T follicular helper cell (primary cell): ENCODE measurements at places on chromosomes 6 and 20.

DNA sequence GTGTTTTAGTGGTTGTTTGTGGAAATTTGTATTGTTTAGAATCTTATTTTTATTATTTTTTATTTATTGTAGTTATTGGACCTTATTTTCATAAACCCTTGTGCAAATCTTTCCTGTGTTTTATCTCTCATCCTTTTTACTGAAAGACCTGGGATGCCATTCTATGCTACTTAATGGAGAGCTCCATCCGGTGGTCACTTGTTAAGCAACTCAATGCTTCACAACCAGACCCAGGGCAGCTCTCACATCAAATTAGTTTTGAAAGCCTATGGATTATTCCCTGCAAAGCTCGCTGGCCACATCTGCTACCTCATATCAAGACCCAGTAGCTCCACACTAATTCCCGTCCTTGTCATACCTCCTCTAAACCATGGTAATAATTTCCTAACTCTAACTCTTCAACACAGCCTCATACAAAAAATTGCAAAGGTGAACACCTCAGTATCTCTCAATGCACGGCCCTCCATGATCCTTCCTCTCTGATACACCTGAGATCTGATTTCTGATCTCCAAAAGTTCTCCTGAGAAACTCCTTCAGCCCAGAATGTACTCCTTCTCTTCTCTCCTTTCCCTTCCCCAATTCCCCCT lies 296.6 kb upstream of the MANEA start:
- DNase-seq = no peak

- no peak for DNase-seq
Measured at GRCh38 chr6:167913699-167914098, 83.8 kb upstream of the KIF25 start.

- no peak for DNase-seq
Measured at GRCh38 chr20:35434085-35435005, 3.7 kb downstream of the GDF5 start.

- DNase-seq = no peak
Measured at GRCh38 chr20:44034965-44035635, 120.4 kb downstream of the TOX2 start.

DNA sequence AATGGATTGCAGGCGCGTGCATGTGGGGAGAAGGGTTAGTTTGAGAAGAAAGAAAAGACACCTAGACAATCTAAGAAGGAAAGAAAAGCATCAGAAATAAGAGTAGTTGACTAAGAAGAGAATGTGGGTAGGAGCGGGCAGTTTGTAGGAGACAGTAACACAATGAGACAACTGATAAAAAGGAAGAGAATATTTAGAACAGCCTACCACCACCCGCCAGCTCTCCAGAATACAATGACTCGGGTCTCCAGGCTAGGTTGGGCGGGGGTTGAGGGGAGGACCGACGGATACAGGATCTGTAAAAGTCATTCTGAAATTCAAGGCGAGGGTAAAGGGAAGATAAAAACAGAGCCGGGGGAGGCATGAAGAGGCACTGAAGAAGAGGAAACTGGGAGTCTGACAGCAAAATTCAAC lies 712 bp downstream of the ABHD16A start:
- no peak for DNase-seq

GRCh38 chr20:50009521-50010454 lies 27.0 kb downstream of the SNAI1 start:
- no peak for DNase-seq

GRCh38 chr6:6397842-6398241 lies 77.4 kb upstream of the F13A1 start:
- DNase-seq = no peak

DNA sequence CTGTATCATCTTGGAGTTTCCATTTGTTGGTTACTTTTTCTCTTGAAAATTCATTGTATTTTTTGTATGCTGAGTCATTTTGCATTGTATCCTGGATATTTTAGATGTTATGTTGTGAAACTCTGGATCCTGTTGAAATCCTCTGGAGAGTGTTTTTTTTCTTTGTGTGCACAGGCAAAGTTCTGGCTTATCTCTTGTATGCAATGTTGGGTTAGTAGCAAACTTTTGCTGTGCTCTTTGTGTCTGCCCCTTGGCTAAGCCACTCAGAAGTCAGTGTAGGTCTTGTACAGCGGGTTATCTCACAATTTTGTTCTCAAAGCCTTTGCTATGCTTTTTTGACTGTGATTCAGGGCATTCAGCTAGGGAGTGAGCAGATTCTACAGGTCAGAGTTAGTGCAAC lies 29.1 kb upstream of the LMBRD1 start:
- no peak for DNase-seq

- DNase-seq = no peak
Measured at GRCh38 chr6:74369556-74369993, 673.6 kb downstream of the CD109 start.

DNA sequence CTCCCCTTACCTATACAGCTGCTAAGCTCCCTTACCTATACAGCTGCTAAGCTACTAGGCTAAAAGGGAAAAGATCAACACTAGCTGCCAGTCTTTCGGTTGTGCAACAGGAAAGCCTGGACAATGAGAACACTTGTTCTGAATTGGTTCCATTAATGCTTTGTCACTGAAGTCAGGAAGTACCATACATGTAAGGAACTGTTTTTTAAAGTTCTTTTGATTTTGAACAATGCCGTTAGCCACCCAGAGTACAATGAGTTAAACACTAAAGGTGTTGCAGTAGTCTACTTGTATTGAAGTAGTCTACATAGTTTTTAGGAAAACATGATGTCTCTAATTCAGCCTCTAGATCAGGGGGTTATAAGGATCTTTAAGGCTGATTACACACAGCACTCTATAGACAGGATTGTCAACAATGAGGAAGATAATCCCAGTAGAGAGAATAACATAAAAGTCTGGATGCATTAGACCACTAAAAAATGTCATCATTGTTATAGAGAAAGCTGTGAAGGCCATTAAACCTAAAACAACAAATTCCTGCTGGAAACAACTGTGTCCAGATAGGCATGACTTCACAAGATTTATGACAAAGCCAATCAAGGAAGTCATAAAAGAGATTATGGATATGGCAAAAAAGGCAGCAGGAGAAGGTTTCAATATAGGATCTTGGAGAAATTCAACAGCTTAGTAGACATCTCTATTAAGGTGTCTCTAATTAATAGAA lies 306.3 kb downstream of the PHF3 start:
- DNase-seq = no peak

GRCh38 chr6:141077355-141078333 lies 1055.1 kb upstream of the GJE1 start:
- DNase-seq = no peak

- DNase-seq = no peak
Measured at GRCh38 chr6:158481690-158482473, 78.0 kb upstream of the TMEM181 start.

- DNase-seq = no peak
Measured at GRCh38 chr6:155497273-155497672, 41.6 kb upstream of the NOX3 start.

GRCh38 chr20:38248133-38248532 lies 12.4 kb downstream of the KIAA1755 start:
- no peak for DNase-seq

DNA sequence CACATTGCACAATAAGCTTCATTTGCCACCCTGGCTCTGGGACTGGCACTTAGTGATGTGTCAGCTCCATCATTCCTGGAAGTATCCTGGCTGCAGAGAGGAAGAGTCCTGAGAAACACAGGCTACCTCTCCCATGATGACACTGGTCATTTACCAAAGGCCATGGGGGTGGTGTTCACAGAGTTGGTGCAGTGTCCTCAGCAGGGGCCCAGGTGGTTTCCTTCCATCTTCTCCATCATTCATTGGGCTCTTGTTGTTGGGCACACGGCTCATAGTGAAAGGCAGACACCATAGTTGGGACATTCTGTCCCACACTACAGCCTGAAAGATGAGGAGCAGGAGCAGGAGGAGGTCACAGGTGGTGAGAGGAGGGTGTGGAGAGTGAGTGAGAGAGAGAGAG lies 15.8 kb upstream of the CST1 start:
- DNase-seq = no peak

GRCh38 chr20:44856442-44856841 lies 29.1 kb upstream of the YWHAB start:
- no peak for DNase-seq

DNA sequence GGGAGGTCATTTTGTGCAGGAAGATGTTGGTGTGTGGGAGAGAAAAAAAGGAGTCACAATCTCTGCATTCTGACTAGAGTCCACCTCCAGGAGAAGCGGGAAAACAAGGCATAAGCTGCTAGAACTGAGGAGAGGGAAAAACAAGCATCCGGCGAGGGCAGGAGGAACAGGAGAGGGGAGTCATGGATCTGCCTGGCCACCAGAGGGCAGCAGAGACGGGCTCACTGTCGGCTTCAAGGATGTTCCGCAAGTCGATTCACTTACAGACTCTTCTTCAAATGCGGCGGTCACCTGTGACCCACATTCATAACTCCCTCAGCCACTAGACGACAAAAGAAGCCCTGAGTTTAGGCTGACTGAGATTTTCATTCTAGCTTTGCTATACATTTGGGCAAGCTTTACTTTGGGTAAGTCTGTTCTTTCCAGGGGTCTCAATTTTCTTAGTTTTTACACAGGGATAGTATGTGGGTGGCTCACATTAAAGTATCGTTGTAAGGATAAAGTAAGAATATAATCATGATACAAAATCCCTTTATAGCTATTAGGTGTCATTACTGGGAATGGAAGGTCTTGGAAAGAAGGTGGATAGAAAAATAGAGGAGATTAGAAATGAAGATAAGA lies 6.6 kb upstream of the BTNL2 start:
- DNase-seq = peak; percentile 77

DNA sequence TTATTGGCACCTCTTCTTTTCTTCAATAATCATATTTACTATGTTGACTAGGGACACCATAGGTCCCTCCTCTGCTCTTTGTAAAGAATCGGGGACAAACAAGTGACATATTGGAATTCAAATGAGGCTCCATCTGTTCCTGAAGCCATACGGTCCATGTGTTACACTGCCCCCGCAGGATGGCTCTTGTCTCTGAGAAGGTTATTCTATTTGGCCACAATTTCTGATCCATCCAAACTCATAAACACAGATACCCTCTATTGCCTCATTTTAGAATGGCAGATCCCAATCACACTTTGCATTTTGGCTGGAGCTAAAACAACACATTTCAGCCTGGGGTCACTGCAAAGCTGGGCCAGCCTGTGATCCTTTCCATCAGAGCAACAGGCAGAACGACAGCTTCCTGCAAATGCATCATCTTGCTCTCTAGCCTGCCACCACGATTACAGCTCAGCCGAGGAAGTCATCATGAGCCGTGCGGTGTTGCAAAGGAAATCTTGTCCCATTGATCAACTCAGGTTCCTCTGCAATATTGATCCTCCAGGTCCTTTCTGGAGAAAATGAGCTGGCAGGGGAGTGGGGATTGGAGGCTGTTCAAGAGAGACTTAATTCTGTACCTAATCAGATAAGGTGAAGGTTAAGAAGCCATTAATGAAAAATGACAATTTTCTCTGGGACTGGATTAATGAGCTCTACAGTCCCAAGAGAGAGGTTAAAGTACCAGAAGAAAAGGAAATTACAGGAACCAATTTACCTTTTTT lies 73.1 kb downstream of the AGPAT4 start:
- DNase-seq = no peak

DNA sequence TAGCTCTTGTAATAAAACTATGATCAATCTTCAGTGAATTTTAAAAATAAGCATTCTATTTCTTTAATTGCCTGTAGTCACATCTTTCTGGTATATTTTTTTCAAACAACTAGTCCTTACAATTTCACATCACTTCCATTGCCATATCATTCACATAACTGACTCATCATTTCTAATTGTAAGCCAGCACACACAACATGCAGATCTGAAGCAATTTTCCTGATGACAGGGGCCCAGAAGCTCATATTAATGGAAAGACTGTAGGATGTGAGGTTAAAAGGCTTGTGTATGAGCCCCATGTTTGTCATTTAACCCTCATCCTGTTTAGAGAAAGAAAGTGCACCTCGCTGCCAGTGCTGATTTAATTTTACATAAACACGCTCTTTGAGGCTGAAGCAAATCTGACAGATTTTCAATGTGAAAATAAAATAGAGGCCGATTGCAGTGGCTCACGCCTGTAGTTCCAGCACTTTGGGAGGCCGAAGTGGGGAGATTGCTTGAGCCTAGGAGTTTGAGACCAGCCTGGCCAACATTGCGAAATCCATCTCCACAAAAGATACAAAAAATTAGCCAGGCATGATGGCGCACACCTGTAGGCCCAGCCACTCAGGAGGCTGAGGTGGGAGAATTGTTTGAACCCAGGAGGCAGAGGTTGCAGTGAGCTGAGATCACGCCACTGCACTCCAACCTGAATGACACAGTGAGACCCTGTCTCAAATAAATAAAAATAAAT lies 40.1 kb upstream of the LTV1 start:
- DNase-seq = no peak

- DNase-seq = no peak
Measured at GRCh38 chr6:144094731-144095133, 641 bp downstream of the SF3B5 start.

- DNase-seq = no peak
Measured at GRCh38 chr6:159152041-159152440, 17.2 kb upstream of the FNDC1 start.

- no peak for DNase-seq
Measured at GRCh38 chr6:48826901-48827701, 636.0 kb downstream of the MMUT start.

GRCh38 chr6:40715570-40716403 lies 128.6 kb upstream of the LRFN2 start:
- no peak for DNase-seq

GRCh38 chr6:25963426-25964123 lies 973 bp downstream of the TRIM38 start:
- no peak for DNase-seq

GRCh38 chr20:35702051-35702823 lies 3.0 kb downstream of the ROMO1 start:
- DNase-seq = no peak
